Activated CD4-positive, alpha-beta T cell treated with anti-CD3 and anti-CD28 coated beads for 1 hour (primary cell): ENCODE measurements at places on chromosomes 16 and 17.

GRCh38 chr17:61002316-61002736, 324.7 kb downstream of the BCAS3 start:
- no peak for DNase-seq

GRCh38 chr17:76480632-76481031, 13.2 kb downstream of the AANAT start:
- DNase-seq = no peak

GRCh38 chr16:4495766-4496165, 19.6 kb downstream of the HMOX2 start:
- DNase-seq = no peak

DNA sequence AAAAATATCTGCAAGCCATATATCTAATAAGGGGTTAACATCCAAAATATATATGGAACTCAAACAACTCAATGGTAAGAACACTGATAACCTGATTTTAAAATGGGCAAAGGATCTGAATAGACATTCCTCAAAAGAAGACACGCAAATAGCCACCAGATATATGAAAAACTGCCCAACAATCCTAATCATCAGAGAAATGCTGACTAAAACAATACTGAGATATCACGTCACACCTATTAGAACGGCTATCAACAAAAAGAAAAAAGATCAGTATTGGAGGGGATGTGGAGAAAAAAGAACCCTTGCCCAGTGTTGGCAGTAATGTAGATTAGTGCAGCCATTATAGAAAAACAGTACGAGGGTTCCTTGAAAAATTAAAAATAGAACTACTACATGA, 97.2 kb downstream of the CEP112 start:
- DNase-seq = no peak

- no peak for DNase-seq
Measured at GRCh38 chr17:2841606-2842005, 45.4 kb downstream of the RAP1GAP2 start.

GRCh38 chr17:52106638-52107261, 51.8 kb downstream of the CA10 start:
- no peak for DNase-seq

DNA sequence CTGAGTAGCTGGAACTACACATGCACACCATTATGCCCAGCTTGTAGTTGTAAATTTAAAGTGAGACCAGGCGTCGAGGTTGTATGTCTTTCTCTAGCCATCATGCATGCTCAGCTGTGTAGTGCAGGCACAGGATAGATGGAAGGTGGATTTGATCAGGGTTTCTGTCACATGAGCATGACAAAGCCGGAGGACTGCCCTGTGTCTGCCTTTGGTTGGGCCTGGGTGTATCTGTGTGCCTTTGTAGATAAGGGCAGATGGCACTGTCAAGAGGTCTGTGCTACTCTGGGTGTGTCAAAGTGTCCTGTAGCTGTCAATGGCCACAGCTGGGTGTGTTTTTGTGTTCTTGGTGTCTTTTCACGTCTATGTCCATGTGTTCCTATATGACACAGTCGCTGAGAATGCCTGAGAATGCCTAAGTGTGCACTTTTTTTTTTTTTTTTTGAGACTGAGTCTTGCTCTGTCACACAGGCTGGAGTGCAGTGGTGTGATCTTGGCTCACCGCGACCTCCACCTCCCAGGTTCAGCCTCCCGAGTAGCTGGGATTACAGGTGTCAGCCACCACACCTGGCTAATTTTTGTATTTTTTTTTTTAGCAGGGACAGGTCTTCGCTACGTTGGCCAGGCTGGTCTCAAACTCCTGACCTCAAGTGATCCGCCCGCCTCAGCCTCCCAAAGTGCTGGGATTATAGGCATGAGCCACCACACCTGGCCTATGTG, 4.1 kb upstream of the NAGS start:
- no peak for DNase-seq

DNA sequence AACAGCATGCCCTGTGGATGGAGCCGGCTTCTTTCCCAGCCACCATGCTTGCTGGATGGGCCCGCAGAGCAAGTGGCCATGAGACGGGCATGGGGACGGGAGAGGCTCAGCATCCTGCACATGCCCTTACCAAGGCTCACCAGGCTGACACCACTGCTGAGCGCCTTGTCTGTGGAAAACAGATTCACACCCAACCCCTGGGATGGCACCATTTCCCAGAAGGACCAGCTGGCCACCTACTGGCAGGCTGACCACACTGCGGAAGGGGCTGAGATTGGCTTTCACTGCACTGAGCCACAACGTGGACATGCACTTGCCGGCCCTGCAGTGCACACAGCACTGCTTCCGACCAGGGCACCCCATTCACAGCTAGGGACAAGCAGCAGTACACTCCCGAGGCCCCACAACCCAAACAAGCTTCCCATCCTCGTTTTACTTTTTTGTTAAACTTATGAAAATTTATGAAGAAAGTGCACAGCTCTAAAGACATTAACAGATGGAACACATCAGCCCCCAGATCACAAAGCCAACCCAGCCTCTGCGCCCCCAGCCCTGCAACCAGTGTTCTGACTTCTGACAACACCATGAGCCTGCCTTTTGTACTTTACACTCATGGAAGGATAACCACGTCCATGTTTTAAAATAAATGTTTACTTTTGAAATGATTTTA, 13.9 kb upstream of the KRTAP17-1 start:
- no peak for DNase-seq
